Endothelial cell (in vitro differentiated cells): ENCODE measurements at places on chromosomes 2 and 18. TPM values are rescaled to one million over a fixed set of nuclear protein-coding genes. Genes with fewer than 3 reads are reported as not detected.

Gene ABHD1
- 0.31 TPM for total RNA-seq

Gene ADGRF3
- 4.9 TPM for total RNA-seq

Gene RPL31
- total RNA-seq = 1,589 TPM

Gene LINC00305
- total RNA-seq = 16.4 TPM

Gene C2orf66
- total RNA-seq = 1.4 TPM

Gene INPP5D
- 79.2 TPM for total RNA-seq

Gene NT5DC4
- not detected for total RNA-seq
